ENCODE measurements at places on chromosomes 16 and 17.
A peak's percentile ranks its signal among the peaks of the same experiment; 100 is the strongest.

GRCh38 chr16:29029168-29029994 lies 44.5 kb downstream of the LAT start:
- DNase-seq: peak; percentile 90

- no peak for DNase-seq
Observed at GRCh38 chr17:81641825-81642489, 5.0 kb downstream of the TSPAN10 start.

- no peak for DNase-seq
Observed at GRCh38 chr16:73067671-73068540, 20.0 kb upstream of the ZFHX3 start.

GRCh38 chr17:65609749-65610148 lies 48.3 kb upstream of the AXIN2 start:
- no peak for DNase-seq

DNA sequence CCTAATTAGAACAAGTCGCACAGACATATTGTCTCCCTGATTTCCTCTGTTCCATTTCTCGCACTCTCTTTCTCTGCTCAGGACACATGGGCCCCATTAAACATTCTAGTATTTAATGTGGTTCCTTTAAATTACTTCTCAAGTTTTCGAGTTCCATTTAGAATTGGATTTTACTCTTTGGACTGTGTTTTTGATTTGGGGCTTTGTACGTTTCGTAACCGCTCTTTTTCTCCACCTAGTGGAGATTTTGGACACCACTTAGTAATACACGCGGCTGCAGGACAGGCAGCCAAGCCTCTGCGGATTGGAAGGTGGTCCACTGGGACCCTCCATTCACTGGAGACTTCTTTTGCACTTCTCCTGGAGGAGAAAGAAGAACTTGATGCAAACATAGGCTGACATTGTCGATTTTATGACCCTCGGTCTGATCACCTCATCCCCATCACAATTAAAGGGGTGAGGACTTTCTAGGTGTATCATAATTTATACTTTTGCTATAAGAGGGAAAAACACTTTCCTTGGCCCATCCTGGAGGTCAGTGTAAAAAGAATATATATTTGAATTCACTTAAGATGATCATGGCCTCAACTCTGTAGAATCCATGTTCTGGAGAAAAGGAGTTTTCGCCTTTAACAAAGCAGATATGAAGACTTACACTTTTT lies 85.7 kb downstream of the NOG start:
- DNase-seq: no peak

DNA sequence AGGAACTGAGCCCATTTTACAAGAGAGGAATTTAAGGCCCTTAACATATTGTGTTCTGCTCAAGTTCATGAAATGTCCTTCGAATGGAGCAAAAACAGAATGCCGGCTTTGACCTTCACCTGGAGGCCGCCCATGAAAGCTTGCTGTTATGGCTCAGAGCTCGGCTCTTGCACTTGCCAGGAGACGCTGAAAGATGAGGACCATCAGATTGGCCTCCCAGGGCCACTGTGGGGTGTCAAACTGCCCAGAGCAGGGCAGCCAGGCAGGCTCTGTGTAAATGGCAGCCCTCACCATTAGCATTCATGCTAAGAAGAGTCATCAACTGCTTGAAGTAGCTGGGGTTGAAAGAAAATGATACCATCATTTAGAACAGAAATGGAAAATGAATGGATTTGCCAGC lies 39.3 kb downstream of the IL21R start:
- DNase-seq: no peak

GRCh38 chr17:30101686-30102390 lies 14.8 kb upstream of the NSRP1 start:
- no peak for DNase-seq

DNA sequence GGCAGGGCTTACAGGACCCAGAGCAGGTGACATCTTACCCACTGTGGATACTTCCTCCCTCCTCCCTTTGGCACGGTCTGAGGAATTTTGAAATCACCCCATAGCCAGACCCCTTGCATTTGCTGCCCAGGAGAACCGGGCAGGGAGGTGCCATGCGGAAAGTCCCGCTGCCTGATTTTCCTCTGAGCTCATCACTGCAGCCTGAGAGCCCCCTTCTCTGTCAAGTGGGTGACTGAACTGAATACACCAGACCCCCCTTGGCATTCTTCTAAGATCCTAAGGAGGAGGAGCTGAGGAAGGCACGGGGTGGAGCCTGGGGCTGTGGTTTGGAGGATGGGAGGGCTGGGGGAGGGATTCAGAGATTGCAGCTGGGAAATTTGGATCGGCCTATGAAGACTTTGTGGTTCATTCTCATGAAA lies 173.4 kb downstream of the RAB11FIP4 start:
- no peak for DNase-seq

DNA sequence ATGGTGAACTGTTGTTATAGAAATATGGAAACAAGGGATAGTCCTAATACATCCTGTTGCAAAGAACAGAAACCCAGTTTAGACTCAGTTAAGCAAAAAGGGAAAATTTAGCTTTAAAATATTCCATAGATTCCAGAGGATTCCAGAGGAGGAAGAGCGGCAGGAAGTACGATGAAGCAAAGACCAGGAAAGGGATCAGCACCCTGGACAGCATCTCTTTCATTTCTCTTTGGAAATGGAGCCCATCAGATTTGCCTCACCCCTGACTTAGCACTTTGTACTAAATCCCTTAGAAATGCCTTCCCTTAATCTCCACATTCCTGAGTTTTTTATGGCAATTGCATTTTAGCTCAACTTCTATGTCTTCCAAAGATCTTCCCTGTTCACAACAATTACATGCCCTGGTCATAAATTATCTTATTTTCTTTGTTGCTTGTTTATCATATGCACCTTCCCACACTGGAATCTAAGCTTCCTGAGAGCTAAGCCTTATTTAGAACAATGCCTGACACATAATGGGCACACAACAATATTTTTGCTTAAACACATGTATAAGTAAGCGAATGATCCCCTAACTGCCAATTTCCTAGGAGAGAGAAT lies 150.0 kb upstream of the RBFOX1 start:
- DNase-seq: no peak

Data from activated CD8-positive, alpha-beta memory T cell treated with anti-CD3 and anti-CD28 coated beads, Interleukin-2, amount 10 ng/mL, durations not matched to agents 7 days and 5 days (primary cell).